ENCODE measurements at places on chromosomes 2 and 18.

GRCh38 chr18:11522992-11523391, 86.4 kb upstream of the SLC35G4 start:
- DNase-seq: no peak

- no peak for DNase-seq
Observed at GRCh38 chr18:54926593-54927325, 32.5 kb downstream of the CCDC68 start.

- DNase-seq: no peak
Observed at GRCh38 chr2:72141881-72142451, 5.7 kb downstream of the CYP26B1 start.

- peak; percentile 10 for DNase-seq
Observed at GRCh38 chr2:201116959-201117734, 1.2 kb downstream of the CFLAR start.

DNA sequence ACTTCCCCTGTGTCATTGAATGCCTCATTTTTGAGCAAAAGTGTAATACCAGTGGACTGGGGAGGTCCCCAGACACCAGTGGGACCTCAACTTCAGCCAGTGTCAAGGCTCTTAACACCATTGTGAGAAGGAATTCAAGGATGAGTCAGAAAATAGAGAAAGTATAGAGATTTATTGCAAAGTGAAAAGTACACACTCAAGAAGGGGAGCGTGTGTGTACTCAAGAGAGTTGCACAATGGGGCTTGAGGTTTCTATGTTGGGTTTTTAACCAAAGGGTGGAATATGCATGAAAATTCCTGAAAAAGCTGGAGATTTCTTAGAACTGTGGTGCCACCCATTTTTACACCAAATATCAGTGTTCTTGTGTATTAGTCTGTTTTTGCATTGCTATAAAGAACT, 81.9 kb downstream of the ADCYAP1 start:
- DNase-seq: no peak
